ENCODE measurements at places on chromosomes 12 and 14.
A peak's percentile ranks its signal among the peaks of the same experiment; 100 is the strongest.

DNA sequence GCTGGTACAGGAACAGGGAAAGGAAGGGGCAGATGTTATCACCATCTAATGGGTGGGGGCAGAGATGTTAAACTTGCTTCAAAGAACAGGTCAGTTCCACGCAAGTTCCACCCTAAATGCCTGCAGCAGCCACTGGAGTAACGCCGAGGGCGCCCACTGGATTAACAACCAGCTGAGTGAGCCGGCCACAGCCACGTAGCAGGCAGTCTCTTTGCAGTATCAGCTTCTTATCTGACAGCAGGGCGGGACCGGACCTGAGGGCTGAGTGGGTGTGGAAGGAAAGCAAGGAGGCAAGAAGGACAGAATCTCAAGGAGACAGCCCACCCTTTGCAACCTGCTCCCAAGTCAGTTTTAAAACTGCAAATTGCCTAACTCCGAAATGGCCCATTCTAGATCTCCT is 38.4 kb upstream of the FOXN3 start:
- DNase-seq: no peak

DNA sequence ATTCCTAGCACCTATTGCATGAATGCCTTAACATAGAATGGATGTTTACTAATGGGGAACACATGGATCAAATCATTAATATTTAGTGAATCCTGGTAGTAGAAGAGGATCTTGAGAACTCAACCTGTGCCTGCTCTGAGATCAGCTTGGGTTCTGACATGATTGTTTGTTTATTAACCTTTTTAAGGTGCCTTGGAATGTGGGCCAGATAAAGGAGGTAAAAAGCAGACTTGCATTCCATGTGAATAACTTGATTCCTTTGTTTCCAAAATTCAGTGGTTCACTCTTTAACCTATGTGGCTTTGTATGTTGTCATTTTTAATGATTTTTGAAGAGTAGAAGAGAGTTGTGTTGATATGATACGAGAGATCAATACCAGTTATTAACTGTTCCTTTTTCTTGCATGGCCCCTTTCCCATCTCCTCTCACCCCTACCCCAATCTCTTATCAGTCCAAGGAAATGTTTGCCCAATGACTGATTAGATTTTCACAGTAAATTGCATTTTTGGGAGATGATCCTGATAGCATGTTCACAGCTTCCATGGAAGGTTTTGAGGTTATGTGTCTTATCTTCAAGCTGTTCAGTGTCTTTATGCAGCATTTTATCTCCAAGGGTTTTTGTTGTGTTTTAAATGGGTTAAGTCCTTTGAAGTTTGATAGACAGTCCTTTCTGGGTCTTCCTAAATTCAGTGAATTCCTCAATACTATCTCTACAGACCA is 193.7 kb upstream of the FRMD6 start:
- no peak for DNase-seq

DNA sequence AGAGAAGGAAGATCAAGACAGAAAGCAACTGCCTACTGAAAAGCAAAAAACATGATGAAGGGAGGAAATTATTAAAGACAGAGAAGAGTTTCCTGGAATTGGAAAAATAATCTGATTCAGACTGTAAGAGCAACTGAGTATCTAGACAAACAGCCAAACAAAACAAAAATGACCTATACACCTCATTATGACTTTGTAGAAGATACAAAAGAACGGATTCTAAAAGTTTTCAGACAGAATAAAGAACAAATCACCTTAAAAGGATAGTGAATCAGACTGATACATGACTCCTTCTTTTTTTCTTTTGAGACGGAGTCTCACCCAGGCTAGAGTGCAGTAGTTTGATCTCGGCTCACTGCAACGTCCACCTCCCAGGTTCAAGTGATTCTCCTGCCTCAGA is 10.4 kb downstream of the OSBPL8 start:
- DNase-seq: no peak

- no peak for DNase-seq
These were observed 12.7 kb upstream of the GPATCH2L start for GRCh38 chr14:76138758-76139723.

DNA sequence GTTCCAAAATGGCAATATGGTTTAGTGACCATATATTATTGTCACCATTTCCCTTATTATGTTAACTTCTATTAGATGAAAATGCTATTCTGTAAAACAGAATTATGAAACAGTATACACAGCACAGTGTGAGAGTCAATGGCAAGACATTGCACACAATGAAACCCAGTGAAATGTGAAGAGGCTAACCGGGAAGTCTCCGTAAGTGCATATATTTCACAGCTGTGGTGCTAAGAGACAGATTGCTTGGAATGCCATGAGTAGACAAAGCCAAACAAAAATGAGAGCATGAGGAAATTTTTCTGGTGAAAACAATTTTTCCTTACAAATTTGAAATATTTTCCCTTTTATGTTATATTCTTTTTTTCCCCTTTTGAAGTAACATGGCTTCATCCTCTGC is 49.4 kb downstream of the DYRK2 start:
- no peak for DNase-seq

GRCh38 chr12:112944024-112944690 is 5.9 kb downstream of the OAS3 start:
- no peak for DNase-seq

- no peak for DNase-seq
These were observed 13.2 kb upstream of the LIMA1 start for GRCh38 chr12:50296554-50296953.

DNA sequence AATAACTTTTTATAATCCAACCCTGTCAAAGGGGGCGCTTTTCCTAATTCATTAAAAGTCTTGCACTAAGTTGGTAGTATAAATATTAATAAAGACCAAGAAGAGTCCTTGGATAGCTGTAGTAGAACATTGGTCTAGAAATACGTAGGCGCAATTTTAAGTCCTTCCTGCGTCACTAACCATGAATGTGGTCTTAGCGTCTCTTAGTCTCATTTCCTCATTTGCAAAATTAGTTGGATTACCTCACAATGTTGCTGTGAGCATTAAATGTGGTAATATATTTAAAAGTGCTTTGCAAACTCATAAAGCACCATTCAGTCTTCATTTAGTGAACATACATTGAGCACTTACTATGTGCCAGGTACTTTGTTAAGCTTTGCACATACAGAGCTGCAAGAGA is 149.7 kb downstream of the AEBP2 start:
- no peak for DNase-seq

DNA sequence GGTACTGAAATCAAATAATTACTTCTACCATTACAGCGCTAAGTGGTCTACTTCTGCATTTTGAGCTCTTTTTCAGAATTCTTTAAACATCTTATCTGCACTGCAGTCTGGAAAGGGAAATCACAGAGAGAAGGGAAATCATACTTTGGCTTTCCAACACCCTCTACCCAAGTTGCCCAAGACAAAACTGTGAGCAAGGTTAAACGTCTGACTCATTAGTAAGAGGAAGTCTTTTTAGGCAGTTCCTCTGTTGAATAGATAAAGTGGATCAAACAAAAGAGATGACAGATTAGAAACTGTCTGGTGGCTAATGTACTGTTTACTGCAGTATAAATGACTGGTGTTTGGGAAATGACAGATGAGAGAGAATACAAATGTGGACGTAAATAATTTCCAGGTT is 858.1 kb downstream of the NRXN3 start:
- no peak for DNase-seq

- no peak for DNase-seq
These were observed 8.7 kb downstream of the SAV1 start for GRCh38 chr14:50659327-50659974.

DNA sequence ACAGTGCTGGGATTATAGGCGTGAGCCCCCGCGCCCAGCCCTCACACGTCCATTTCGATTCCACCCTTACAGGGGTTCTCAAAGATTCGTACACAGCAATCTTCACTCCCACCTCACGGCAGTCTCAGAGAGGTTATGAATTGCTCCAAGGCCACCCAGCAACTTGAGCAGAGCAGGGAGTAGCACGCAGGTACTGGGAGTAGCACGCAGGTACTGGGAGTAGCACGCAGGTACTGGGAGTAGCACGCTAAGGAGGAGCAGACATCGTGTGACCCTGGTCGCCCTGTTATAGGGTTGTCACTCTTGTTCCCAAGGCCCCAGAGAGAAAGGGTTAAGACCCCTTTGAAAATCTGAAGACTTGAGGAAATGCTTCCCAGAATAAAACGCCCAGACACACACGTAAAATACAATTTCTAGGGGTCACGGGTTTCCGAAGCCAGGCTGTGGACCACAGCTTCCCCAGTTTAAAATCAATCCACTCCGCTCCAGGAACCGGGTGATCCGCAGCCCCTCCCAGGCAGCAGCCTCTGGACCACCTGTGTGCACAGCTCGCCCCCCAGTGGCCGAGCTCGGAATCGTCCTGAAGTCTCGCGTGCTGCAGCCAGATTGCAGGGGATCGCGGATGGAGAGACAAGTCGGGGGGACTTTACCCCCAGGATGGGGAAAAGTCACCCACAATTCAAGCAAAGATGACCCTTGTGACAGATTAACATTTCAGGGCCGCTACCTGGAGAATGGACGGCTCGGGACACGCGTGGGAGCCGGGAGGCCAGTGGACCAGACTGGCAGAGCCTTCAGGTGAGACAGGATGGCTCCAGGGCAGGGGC is 92.0 kb downstream of the SCARB1 start:
- DNase-seq: peak; percentile 69

DNA sequence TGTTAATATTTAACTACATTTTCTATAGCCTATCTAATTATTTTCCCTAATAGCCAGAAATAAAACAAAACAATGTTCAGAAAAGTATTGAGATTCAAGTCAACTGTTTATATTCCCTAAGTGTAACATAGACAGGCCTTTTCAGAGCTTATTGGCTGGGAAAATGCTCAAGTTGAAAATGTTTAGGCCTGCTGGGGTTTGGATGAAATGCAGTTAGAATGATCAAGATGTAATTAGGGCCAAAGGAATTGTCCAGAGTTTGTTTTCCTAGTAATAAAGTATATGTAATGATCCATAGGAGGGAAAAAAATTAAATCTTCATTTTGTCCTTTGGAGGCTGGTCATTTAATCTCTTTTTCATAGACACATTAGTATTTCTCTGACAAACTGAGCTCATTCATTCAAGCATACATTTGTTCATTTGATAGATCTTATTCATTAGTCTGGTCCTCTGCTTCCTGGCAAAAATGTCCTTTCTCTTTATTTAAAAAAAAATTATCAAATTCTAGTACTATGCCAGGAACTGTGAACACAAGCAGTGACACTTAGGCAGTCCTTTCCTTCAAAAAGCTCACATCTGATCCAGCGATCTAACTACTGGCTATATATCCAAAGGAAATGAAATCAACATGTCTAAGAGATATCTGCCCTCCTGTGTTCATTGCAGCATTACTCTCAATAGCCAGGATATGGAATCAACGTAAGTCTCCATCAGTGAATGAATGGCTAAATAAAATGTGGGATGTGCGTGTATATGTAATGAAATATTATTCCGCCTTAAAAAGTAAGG is 40.1 kb upstream of the NEDD1 start:
- DNase-seq: no peak

DNA sequence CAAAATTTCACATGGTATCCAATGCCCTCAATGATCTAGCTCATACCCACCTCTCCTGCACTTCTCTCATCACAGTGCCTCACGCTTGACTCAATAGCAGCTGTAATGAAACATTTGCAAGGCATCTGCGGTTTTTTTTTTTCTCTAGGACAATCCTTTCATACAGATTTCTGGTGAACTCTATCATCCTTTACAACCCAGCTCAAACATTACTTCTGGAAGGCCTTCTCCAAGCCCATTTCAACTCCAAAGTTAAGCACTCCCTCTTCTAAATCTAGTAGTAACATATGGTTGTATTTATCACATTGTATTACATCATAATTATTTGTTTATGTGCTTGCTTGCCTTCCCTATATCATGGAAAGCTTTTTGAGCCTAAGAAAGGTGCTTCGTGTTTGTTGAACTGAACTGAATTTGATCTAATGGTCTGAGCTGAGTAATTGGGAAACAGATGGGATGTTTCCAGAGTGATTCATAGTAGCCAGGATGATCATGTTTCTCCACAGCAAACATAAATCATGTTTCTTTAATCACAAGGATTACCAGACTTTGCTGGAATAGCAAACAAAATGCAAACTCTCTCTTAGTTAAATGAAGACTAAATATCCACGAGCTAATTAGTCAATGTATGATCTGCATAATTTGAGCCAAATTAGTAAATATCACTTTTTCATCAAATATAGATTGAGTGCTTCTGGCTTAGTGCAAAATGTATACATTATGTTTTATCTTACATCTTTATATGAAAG is 14.3 kb downstream of the CFL2 start:
- DNase-seq: no peak

DNA sequence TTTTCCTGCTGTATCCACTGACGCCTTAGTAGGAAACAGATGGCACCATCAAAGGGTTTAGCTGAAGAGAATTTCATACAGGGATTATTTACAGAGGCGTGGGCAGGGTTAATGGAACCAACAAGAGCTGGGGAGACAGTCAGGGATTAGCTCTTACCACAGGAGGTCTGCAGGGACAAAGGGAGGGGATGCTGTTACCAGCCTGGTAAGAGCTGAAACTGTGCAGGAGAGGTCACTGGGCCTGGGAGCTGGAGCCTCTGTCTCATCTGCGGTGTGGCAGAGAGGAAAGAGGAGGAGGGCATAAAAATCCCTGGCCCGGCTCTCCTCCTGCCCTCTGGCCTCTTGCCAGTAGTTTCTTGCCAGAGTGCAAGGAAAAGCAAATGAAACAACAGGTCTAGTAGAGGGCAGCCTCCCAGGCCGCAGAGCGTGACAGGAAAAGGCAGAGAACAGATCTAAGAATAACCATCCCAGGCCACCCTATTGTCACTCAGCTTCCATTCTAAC is 18.9 kb upstream of the POC1B start:
- no peak for DNase-seq

DNA sequence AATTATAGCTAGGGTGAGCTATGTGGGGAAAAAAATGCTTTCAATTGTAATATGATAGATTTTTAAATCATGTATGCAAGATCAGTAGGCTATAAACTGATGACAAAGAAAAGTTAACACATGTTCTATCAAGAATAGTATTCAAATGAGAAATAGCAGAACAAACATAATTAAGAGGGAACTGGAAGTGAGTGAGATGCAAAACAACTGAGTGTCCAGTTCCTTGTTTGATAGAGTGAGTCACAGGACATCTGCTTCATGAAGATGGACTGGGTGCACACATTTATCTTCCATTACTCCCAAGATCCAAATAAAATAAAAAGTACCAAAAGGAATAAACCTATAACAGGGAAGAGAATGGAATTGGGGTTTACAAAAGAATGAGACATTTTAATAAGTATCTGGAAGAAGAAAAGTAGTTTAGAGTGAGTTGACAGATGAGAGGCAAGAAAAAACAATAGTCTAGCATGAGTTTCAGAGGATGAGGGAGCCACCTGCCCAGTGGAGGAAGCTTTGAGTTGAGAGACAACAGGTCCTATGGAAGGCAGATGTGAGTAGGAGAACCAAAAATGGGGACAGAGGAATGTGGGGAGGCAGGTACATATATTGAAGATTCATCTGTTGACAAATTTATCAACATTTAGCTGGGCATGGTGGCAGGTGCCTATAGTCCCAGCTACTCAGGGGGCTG is 178.1 kb upstream of the ARHGAP5 start:
- DNase-seq: no peak
